GM13977 (cell line): ENCODE measurements at places on chromosomes 5 and 9.

DNA sequence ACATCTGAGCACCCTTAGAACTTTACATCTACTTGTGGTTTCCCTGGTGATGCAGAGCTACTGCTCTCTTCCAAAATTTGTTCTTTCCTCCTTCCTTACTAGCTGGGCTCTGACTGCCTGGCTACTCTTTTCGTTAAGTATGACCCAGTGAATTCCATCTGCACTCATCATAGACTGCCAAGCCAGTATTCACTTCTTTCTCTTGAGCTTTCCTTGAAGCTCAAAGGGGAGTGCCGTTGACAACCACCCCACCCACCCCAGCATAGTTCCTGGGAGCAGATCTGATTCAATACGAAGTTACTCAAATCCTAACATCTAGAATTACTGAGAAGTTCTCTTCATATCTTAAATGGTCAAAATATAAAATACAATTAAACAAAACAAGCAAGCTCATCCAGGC is 190.5 kb downstream of the ADAMTS12 start:
- no peak for DNase-seq

- DNase-seq, result peak; percentile 45
Observed at GRCh38 chr5:78519198-78519941, 129.2 kb downstream of the LHFPL2 start.

GRCh38 chr5:94793113-94793815 is 174.8 kb downstream of the SLF1 start:
- DNase-seq, result peak; percentile 81

- no peak for DNase-seq
Observed at GRCh38 chr5:98403131-98403530, 370.3 kb upstream of the RGMB start.

DNA sequence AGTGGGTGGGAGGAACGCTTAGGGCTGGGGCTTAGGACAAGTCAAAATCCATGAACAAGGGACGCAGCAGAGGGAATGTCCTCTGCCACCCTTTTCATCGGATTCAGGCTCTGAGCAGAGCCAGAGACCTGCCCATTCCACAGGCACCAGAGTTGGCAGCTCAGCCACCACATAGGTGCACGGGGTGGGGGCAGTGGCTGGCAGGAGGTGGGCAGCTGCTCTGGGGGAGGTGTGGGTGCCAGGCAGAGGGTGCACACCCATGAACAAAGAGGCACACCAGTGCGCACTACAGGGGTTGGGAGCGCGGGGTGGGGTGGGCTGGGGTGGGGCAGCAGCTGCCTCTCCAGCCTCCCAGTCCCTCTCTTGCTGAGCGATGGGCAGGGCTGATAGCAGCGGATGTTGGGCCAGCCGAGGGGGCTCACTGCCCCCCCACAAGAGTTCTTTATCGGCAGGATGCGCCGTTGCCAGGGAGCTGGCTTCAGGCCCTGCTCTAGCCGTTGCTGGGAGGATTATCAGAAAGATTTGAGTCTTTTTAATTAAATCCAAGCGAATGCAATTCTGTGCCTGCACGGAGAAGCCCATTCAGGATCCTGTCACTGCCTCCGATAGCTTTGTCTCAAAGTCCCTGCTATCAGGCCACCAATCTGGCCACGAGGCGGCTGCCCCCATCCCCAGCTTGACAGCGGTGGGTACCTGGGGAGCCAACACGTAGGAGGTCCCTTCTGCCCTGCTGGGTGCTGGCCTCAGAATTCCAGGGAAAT is 64.3 kb upstream of the LMX1B start:
- DNase-seq, result no peak

DNA sequence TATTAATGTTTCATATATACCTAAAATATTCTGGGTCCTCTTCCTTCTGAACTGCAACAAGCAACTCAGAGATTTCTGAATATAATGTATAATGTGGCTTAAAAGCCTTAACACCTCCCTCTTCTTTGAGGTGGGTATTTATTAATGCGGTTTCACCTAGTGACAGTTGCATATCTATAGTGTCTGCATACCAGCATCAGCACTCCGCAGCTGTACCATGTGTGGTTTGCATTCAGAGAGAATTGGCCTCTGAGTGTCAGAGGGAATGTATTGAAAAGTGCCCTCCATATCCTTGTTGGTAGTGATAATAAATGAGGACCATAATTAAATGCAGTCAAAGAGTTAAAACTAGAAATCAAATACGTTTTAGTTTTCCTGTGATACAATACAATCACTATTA is 256.6 kb upstream of the ARRDC3 start:
- no peak for DNase-seq

- DNase-seq, result no peak
Observed at GRCh38 chr9:109812331-109812730, 32.3 kb downstream of the PALM2AKAP2 start.

- no peak for DNase-seq
Observed at GRCh38 chr5:143648696-143649095, 163.3 kb upstream of the HMHB1 start.

- DNase-seq, result no peak
Observed at GRCh38 chr9:92404042-92404836, at the start of gene OGN. Gene OGN (minus strand): TSS chr9:92404578. CDS start chr9:92403407, 1,171 bp downstream.

- no peak for DNase-seq
Observed at GRCh38 chr5:169923988-169924387, 56.3 kb downstream of the INSYN2B start.

- DNase-seq, result peak; percentile 93
Observed at GRCh38 chr5:77630114-77630680, 8.3 kb downstream of the OTP start.

DNA sequence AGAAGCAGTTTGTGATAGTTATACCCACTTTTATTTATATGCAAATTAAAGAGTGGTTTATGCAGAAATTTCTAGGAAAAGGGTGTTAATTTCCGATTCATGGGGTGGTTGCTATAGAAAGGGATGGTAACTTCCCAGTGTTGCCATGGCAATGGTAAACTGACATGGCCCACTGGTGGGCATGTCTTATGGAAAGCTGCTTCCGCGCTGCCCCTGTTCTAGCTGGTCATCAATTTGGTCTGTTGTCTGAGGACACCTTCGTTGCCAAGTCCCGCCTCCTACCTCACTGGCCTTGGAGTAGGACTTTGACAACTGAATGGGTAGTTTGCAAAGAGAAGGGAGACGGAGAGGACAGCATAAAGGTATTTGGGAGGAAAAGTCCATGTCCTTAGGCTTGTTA is 74.0 kb upstream of the SMIM23 start:
- DNase-seq, result no peak

DNA sequence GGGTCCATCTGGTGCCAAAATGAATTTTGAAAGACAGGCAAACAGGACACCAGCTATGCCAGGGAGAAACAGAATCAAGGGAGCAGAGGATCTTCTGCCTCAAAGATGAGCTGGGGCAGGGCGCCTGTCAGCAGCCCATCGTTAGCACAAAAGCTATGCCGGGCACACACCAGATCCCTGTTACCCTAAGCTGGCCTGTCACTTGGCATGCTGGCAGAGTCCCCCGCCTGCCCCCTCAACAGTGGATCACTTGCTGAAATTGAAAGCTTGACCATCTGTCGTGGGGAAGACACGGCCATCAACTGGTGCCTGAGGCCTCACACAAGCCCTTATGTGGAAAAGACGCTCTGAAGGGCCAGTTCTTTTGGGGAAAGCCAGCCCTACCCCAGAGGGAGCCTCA is 256.4 kb downstream of the EBF1 start:
- DNase-seq, result no peak

GRCh38 chr5:854966-855743 is 4.4 kb upstream of the ZDHHC11 start:
- no peak for DNase-seq

DNA sequence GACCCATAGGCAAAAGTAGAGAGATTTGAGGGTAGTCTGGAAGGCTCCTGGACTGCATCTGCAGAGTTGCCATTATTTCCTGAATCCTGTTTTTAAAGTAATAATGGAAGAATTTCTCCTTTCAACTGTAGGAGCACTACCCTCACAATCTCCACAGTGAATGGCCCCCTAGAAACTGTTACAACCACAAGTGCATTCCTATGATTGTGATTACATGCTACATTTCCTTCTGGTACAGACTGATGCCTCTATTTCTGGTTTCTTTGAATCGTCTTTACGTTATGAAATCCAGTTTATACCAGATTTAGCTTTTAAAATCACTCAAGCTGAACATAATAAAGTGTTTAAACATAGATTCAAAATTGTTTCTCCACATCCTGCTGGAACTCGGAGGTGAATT is 49.4 kb downstream of the FRMPD1 start:
- DNase-seq, result no peak

DNA sequence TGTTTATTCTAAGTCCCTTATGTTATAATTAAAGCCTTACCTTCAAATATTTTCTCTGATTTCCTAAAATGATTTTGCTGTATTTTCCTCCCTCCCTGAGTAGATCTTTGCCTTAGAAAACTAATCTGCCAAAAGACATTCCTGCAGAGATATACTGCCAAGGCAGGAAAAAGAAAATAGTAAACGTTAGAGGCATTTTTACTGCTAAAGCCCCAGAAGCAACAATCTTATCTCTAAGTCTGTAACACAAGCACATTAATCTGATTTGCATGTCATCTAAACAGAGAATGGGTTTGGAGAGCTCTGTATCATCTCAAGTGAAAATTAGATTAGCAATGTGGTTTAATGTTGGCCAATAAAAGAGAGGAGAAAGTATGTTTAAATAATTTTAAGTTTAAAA is 847.7 kb downstream of the MAT2B start:
- no peak for DNase-seq
